Activated CD4-positive, alpha-beta T cell treated with anti-CD3 and anti-CD28 coated beads for 48 hours (primary cell): ENCODE measurements at places on chromosomes 13 and 19.

DNA sequence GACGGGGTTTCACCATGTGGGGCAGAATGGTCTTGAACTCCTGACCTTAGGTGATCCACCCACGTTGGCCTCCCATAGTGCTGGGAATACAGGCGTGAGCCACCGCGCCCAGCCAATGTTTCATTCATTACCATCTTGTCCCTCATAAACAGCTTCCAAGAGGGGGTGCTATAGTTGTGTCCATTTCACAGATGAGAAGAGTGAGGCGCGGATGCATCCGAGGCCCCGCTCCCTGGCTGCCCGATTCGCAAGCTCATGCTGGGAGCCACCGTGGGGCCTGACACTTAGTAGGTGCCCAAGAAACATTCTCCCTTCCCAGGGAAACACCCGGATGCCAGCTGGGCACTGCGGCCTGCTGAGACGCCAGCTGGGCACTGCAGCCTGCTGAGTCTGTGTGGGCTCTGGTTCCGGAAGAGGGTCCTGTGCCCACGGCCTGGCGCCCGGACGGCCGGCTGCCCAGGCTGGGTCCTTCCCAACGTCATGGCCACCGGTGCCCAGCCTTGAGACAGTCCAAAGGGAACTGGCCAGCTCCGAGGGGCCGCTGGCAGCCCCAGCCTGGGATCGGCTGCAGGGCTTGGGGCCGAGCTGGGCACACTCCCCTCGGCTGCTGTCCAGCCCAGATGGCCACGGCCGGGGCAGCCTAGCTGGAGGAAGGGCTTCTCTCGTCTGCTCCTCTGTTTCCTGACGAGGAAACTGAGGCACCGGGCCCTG lies 54.7 kb downstream of the NFIC start:
- no peak for DNase-seq

GRCh38 chr13:95982144-95982543 lies 71.1 kb downstream of the UGGT2 start:
- DNase-seq = no peak

GRCh38 chr13:36907821-36908220 lies 12.2 kb downstream of the SMAD9 start:
- DNase-seq = no peak

GRCh38 chr19:12140545-12141404 lies 625 bp upstream of the ZNF20 start:
- DNase-seq = peak; percentile 92

DNA sequence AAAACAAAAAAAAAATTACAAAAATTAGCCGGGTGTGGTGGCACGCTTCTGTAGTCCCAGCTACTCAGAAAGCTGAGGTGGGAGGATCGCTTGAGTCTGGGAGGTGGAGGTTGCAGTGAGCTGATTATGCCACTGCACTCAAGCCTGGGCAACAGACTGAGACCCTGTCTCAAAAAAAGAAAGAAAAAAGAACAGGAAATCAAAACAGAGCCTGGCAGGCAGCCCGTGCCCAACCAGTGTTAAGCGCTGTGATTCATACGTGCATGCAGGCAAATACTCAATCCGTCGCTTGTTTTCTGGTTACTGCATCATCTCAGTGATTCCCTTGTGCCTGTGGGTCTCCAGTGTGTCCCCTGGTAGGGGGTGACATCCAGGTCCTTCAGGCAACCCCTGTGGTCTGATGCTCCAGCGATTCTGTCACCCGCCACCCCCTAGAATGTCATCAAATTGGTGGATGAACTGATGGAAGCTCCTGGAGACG lies 18.1 kb downstream of the DDX39A start:
- DNase-seq = no peak

GRCh38 chr13:70527599-70527998 lies 419.3 kb upstream of the KLHL1 start:
- no peak for DNase-seq

DNA sequence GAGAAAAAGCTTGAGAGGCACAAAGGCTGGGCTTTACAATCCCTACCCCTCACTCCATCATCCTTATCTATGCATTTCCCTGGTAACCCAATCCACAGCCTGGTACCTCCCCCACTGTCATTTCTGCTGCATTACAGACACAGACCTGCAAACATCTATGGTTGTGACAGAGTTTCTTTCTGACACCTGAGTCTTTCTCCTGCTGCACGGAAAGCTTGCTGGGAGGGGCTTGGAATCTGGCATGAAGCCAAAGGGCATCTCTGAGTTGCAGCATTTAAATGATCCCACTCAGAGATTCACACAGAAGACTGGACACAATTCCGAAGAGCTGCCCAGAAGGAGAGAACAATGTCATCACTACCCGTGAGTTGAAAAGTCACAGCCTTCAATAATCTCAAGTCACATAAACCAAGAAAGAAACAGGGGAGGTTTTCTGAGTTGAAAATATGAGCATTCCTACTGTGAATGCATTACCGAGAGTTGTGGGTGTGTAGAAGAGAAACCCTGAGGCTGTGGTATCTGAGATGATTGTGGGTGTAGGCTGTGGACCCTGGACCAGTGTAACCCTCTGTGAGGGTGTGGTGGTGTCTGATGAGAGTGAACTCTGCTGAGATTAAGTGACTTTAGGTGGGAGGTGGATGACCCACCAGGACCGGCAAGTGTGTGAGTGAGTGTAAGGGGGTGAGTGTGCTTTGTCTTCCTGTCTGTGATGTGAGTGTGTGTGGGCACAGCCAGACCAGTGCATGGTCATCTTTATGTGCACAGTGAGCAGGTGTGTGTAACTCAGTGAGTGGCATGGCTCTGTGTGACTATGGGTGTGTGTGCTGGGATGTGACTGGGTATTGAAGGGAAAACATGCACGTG lies at the start of gene LGALS14:
Gene LGALS14, plus strand, starts transcription at position 301 of the 864 bp plus-strand sequence. Its CDS starts 48 bp downstream, at position 349.
- DNase-seq = peak; percentile 44

DNA sequence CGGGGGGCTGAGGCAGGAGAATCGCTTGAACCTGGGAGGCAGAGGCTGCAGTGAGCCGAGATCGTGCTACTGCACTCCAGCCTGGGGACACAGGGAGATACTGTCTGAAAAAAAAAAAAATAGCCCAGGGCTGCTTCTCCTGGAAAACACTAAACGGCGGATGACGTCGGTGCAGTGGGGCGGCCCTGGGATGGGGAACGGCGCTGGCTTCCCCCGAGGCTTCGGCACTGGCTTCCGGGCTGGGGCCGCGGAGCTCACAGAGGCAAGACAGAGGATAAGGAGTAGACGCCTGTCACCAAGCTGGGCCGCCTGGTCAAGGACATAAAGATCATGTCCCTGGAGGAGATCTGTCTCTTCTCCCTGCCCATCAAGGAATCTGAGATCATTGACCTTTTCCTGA lies 5.0 kb downstream of the PRSS57 start:
- DNase-seq = no peak

DNA sequence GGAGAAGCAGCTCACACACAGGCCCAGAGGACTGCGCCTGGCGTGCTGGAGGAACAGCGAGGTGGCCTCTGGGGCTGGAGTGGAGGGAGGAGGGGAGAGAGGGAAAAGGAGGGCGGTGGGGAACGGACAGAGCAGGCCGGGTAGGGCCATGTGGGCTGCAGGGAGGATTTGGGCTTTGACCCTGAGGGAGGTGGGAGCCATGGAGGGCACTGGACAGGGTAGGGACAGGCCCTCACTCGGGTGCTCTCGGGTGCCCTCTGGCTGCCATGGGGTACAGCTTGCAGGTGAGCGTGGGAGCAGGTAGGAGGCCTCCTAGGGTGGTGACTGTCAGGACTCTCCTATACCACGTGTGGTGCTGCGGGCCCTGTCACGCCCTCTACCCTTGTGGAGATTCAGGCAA lies 22.8 kb downstream of the PLIN4 start:
- no peak for DNase-seq

DNA sequence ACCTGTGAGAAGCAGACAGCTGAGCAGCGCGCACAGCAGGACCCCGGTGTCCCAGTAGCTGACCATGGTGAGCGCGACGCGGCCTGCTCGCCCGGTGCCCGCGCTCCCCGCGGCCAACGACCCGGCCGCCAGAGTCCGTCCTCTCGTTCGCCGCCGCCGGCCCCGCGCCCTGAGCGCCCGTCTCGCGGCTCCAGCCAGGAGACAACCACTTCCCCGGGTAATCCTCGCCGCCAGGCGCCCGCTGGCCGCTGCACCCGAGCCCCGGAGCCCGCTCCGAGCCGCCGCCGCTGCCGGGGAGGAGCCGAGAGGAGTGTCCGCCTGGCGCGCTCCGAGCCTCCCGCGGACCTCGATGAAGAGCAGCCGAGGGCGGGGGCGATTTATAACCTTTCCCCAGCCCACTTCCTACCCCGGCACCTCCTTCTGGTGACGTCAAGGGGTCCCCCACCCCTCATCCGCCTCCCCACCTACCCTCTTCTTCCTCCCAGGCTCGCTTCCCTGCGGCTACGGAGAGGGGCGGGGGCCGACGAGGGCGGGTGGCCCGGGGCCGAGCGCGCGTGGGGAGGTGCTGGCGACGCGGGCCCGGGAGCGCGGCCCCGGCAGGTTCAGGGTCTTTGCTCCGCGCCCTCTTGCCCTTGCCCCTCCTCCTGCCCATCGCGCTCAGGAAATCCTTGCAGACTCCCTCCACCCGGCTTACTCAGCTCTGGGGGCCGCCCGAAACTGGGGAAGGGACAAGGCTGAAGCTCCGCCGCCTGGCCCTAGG lies at the start of gene FLT1:
Gene FLT1, minus strand, starts transcription at position 351 of the 760 bp plus-strand sequence. Its CDS starts 285 bp downstream, at position 66.
- peak; percentile 47 for DNase-seq

DNA sequence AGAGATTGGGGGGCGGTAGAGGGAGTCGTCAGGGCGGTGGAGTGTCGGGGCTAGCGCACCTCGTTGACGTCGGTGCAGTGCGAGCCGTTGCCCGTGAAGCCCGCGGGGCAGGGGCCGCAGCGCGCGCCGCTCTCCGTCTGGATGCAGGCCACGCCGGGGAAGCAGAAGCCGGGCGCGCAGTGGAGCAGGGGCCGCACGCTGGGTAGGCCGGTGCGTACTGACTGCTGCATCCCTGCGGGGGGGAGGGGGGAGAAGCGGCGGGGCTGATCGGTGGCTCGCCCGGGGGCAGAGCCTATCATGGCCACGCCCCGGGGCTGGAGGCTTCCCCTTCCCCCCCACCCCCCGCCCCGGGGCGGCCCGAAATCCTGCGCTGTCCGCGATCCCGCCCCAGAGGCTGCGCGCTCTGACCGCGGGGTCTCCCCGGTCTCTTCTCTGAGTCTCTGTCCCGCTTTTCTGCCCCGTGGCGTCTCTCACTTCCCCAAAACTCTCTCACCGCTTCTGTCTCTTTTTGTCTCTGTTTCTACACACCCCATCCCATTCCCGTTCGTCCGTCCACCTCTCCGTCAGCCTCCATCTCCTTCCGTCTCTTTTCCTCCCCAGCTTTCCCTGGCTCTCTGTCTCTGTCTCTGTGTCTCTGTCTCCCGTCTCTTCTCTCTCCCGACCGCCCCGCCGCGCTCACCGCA lies 1.1 kb downstream of the COMP start:
- peak; percentile 49 for DNase-seq

DNA sequence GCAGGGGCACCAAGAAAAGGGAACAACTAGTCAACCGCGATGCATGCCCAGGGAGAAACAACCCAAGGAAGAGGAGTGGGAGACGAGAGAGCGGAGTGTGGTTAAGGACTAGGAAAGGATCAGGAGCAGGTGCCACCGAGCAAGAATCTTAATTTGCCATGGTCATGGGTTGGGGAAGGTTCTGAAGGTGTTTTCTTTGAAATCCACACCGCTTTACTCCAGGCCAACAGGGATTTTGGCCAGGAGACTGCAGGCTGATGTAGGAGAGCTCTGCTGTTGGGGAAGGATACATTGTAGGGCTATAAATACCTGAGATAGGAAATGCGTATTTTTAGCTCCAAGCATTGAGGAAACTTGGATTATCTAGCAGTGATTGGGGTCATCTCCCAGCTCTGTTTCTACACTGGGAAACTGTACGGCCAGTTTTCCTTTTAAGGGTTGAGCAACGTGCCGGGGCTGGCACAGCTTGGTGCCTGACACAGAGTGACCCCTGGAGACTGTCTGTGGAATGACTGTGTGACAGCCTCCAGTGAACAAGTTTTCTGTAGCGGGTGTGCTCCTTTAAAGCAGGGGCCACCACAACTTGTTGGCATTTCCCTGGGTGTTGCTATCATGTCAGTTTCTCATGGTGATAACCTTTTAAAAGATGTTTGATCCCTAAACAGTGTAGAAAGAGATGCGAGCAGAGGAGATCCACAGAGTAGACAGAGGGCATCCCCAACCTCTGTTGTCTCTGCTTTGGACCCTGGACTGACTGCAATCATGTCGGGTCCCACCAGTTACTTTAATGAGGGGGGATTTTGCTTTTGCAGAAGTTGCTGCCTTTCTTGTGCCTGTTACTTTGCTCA lies 34.3 kb downstream of the ZNF536 start:
- DNase-seq = no peak

DNA sequence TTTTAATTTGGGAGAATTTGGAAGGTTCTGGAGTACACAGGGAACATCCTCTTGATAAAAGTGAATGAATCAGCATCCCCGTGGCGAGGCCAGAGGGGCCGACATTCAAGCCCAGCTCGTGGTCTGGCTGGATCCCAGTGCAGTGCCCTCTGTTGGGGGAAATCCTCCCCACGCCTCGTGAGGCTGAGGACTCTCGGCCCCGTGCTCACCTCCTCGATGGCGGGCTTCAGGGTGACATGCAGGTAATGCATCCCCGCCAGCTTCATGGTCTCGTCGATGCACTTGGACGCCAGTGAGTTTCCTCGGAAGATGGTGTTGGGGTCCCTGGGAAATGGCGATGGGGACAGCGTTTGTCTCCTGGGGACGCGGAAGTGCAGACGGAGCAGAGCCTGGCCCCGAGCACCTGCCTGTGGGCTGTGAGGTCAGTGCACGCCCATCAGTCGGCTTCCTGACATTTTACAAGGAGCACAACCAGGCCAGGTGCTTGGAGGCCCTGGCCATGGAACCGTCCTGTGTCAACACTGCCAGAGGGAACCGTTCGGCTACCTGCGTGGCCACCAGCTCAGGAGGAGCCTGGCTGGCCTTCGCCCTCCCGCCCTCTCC lies 43.3 kb upstream of the C13orf46 start:
- no peak for DNase-seq

DNA sequence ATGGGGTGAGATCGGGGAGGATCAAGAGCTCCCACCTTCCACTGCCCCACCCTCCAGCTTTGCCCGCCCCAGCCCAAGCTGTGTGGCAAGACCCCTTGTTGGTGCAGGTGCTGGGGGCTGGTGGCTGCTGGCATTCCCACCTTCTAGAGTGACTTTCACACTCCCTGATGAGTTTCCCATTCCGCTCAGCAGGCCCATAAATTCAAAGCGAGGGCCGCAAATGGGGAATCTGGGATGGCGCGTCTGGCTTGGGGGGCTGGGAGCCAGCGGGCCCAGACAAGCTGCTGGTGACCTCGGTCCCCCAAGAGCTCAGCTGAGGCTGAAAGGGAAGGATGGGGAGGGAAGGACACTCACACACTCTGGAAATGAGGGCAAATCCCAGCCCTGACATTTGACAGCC lies 110.3 kb downstream of the GADD45B start:
- no peak for DNase-seq

DNA sequence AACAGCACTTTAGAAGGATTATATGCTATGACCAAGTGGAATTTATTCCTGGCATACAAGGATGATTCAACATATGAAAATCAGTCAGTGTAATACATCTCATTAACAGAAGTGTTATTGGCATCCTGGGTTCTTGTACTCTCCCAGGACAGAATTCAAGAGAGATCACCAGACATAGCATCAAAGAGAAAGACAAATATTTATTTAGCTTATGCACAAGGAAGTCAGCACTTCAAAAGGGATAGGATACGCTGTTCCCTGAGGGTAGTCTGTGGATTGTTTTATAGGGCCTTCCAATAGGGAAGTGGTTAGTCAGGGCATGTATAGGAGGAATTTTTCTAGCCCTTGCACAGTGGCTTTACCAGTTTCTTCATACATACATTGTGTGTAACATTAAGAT lies 1238.0 kb downstream of the PCDH17 start:
- no peak for DNase-seq
